ENCODE measurements at places on chromosomes 2 and 18. TPM values are rescaled to one million over a fixed set of nuclear protein-coding genes. Genes with fewer than 3 reads are reported as not detected.

Gene DSG2
- total RNA-seq: 22.3 TPM

Gene TMEM178A
- 0.25 TPM for total RNA-seq

Gene IL1R1
- 7.2 TPM for total RNA-seq

Gene STON1
- total RNA-seq: 2.1 TPM

Gene MYO1B
- total RNA-seq: 96.8 TPM

Gene QPCT
- 3.9 TPM for total RNA-seq

Gene KIF1A
- total RNA-seq: under 0.01 TPM

Gene IL1A
- total RNA-seq: not detected

Gene COLEC11
- total RNA-seq: 0.13 TPM

Gene ABCB11
- not detected for total RNA-seq

Gene MCFD2
- 227 TPM for total RNA-seq
